Tibial nerve (tissue), 4 donors: ENCODE measurements at places on chromosomes 6 and 20. TPM values are rescaled to one million over a fixed set of nuclear protein-coding genes. Genes with fewer than 3 reads are reported as not detected.

HLA-DOA gene
- 17.7 TPM for total RNA-seq

CLVS2 gene
- total RNA-seq = under 0.01 TPM

GHRH gene
- total RNA-seq = not detected

HLA-G gene
- total RNA-seq = not detected

GMEB2 gene
- total RNA-seq = 12.9 TPM

VSTM2L gene
- not detected for total RNA-seq

CST7 gene
- total RNA-seq = 6.1 TPM

TPX2 gene
- total RNA-seq = 2.7 TPM

SLC17A1 gene
- total RNA-seq = not detected

UFL1 gene
- 22.0 TPM for total RNA-seq

PRDM13 gene
- total RNA-seq = not detected

FAM217A gene
- not detected for total RNA-seq

LRRC73 gene
- 1.3 TPM for total RNA-seq

PPP1R3G gene
- total RNA-seq = 5.1 TPM
